Neuronal stem cell (in vitro differentiated cells): ENCODE measurements at places on chromosomes 11 and 22.

DNA sequence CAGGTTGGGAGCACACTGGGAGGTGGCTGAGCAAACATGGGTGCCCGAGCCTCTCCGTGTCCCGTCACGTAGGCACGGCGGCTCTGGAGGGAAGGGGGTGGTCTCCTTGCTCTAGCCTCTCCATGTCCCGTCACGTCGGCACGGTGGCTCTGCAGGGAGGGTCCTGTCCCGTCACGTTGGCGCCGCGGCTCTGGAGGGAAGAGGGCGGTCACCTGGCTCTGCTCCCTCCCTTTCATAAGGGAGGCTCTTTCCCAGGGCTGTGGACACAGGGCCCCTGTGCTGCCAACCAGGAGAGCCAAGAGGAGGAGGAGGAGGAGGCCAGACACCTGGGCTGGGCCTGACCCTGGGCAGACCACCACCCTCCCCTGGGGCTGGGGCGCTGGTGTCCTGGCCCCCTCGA lies 1173.7 kb downstream of the BRD1 start:
- no peak for DNase-seq

- no peak for DNase-seq
These were observed 10.6 kb downstream of the PLET1 start for GRCh38 chr11:112249871-112250610.

- DNase-seq = no peak
These were observed 56.3 kb downstream of the ARHGAP20 start for GRCh38 chr11:110655967-110656366.

- no peak for DNase-seq
These were observed 396 bp downstream of the NPAT start for GRCh38 chr11:108221911-108222573.
